Esophagus squamous epithelium (tissue), 5 donors: ENCODE measurements at places on chromosomes 6 and 20.

GRCh38 chr6:72739368-72739779 is 117.5 kb downstream of the KCNQ5 start:
- DNase-seq = no peak

DNA sequence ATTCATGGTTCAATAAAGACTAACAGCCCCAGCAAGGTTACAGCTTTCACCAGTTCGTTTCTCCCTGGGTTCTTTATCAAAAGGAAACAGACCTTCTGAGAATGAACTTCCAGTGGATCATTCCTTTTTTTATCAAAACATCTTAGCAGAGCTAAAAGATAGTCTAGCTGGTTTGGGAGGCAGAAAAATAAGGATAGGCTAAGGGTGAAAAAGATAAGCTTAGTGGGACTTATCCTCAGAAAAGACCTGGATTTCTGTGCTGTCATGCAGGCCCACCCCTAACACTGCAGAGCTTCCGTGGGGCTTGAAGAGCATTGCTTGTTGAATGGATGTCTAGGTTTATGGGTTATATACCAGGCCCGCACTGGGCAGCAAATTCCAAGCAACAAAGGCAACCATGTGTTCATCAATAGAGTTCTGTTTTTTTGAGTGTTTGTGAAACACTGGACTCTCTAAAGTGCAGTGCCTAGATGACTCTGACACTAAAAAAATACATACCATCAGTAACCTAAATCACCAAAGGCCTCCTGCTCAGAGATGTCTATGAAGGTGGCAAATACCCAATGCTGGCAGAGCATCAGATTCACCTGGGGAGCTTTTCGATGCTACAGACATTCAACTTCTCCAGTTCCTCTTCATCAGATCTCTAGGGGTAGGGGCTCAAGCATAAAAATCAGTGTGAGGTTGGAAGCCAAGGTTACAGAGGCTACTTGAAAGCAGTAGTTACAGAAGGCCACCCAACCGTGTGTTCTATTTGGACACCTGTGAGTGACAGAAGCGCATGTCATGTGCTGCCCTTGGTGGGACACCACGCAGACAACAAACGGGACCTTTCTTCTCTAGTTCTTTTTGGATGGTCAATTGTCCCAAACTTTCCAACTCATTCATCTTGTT is 53.0 kb downstream of the TNFAIP3 start:
- no peak for DNase-seq

- no peak for DNase-seq
Measured at GRCh38 chr20:57323034-57323433, 6.6 kb upstream of the SPO11 start.

GRCh38 chr6:138468320-138469015 is 30.8 kb downstream of the NHSL1 start:
- DNase-seq = no peak

GRCh38 chr6:40439026-40439800 is 148.0 kb downstream of the LRFN2 start:
- no peak for DNase-seq

DNA sequence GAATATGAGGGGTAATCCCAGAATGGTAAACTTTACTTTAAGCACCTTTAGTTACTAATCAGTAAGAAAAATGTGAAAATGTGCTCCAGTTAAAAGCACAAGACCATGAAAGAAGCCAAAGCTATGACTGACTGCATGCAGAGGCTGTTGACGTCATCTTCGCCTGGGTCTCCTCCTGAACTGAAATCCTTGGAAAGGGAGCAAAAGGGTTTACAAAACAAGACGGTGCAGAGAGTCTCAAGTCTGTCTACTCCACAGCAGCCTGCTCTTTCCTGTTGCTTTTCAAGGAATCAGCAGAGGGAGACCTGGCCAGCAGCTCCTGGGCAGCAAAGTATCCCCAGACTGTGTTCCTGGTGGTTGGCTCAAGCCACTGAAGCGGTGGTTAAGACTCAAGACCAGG is 10.2 kb downstream of the FKBP1A start:
- DNase-seq = no peak

GRCh38 chr6:137424251-137424650 is 69.9 kb downstream of the OLIG3 start:
- DNase-seq = no peak

DNA sequence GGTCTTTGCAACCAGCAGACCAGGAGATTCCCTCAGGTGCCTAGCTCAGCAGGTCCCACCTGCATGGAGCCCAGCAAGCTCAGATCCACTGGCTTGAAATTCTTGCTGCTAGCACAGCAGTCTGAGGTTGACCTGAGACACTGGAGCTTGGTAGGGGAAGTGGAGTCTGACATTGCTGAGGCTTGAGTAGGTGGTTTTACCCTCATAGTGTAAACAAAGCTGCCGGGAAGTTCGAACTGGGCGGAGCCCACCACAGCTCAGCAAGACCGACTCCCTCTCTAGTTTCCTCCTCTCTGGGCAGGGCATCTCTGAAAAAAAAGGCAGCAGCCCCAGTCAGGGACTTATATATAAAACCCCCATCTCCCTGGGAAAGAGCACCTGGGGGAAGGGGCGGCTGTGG is 34.3 kb downstream of the PRSS35 start:
- no peak for DNase-seq

DNA sequence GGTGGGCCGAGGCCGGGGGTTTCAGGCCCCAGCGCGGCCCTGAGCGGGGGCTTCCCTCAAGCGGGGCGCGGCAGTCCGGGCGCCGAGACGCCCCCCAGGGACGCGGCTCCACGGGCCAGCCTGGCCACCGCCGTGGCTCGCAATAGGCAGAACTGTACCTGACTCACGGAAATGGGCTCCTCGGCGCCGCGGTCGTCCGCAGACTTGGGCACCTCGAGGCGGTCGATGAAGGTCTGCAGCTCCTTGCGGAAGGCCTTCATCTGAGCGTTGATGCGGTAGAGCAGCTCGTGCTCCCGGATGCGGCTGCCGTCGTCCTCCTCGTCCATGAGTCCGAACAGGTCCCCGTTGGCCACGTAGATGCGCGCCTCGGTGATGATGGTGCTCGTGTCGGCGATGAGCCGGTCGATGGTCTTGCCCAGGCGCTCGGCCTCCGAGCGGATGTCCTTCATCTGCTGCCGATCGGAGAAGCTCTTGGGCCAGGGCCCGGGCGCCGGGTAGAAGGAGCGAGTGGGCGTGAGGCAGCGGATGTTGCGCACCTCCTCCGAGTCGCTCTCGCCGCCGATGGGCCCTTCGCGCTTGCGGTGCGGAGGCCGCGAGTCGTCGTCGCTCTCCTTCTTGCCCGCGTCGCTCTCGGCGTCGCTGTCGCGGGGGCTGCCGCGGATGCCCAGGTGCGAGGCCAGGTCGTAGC is 16.1 kb upstream of the KIAA0408 start:
- DNase-seq = no peak

DNA sequence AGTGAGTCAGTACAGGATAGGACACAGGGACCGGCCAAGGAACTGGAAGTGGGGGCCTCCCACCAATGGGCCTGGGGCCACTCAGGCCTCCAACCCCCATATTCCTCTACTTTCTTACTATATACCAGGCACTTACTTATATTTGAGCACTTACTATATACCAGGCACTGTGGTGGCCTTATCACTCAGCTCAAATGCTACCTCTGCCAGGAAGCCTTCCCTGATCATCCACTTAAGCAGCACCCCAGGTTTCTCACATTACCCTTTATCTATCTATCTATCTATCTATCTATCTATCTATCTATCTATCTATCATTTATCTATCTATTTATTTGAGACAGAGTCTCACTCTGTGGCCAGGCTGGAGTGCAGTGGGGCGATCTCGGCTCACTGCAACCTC is 12.3 kb upstream of the UBE2V1 start:
- DNase-seq = no peak

- DNase-seq = no peak
Measured at GRCh38 chr6:43277643-43278523, 20.2 kb upstream of the SLC22A7 start.

GRCh38 chr6:165858586-165858985 is 195.5 kb upstream of the PDE10A start:
- no peak for DNase-seq

- DNase-seq = no peak
Measured at GRCh38 chr6:48184648-48185047, 73.7 kb upstream of the PTCHD4 start.

DNA sequence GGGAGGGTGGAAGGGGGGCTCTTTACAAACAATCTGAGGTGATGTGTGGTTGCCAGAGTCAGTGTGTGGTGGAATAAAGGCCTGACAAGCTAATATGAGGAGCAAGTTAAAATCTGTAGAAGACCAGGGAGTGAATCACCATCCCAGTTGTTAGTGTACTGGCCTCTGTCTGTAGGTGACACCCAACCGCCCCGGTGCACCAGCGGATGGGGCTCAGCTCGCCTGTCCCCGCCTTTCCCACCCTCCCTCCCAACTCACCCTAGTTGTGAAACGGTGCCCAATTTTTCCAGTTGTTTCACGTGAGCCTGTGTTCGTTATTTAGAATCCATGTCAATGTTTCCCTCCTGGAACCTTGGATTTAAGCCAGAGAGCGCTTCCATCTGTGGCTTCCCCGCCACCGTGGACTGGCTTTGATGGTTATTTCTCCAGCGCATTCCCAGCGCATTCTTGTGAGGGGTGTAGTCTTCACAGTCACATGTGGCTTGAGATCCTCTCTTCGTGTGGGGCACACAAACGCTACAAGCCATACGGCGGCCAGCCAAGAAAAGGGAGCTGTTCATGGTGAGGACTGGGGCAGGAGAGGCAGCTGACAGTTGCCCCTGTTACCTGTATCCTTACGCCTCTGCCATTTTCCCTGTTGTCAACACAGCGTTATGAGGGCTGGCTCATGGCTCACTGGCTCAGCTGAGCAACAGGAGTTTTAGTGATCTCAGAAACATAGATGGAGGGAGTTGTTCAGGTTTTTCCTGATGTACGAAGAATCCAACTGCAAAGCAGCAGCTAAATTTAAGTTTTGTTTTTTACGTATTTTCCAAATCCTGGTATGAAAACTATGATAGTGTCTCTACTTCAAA is 137.6 kb downstream of the ZDHHC14 start:
- DNase-seq = no peak

DNA sequence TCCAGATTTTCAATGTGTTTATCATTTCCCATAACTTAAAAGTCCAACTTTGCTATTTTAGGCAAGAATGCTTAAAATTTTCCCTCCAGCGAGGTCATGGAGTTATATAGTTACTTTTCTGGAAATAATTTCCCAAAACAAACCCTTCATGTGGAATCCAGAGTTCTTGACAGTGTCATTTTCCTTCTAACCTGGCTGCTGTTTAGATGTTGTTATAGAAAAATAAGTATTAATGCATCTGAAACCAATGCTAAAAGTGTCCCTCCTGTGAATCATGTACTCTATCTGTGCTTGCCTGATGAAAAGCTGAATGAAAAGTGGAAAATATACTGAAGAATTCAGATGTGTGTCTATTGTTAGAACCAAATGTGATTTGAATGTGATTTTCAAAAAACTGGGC is 245.3 kb upstream of the HSF2 start:
- no peak for DNase-seq

GRCh38 chr6:37435816-37436215 is 2.8 kb downstream of the CMTR1 start:
- no peak for DNase-seq

DNA sequence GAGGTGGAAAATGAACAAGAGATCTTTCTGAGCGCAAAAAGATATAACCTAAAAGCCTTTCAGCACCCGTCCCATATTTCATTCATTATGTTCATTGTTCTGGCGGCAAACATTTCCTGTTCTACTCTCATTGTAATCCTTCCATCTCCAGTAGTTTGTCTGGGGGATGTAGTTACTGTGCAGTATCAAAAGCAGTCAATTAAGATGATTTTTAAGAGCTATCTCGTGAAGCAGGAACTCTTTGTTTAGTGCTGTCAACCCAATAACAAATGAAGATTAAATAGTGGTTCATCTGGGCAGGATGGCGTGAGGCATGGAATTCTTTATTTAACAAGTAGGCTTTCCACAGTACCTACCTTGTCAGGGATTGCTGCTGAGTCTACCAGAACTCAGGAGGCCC is 876.7 kb downstream of the HACE1 start:
- no peak for DNase-seq

- DNase-seq = no peak
Measured at GRCh38 chr6:37021356-37022129, 16.1 kb downstream of the FGD2 start.

GRCh38 chr6:3214898-3215297 is 12.6 kb downstream of the TUBB2B start:
- no peak for DNase-seq

GRCh38 chr6:1611572-1612298 is 2.0 kb downstream of the FOXC1 start:
- DNase-seq = no peak

DNA sequence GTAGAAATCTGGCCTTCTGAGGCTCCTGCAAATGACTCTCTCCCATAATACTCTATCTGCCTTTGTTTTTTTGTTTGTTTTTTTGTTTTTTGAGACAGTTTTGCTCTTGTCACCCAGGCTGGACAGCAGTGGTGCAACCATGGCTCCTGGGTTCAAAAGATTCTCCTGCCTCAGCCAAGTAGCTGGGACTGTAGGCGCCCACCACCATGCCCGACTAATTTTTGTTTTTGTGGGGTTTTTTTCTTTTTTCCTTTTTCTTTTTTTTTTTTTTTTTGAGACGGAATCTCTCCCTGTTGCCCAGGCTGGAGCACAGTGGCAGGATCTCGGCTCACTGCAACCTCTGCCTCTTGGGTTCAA is 16.6 kb upstream of the STK38 start:
- no peak for DNase-seq

GRCh38 chr20:52212943-52213342 is 21.4 kb upstream of the ZFP64 start:
- no peak for DNase-seq

GRCh38 chr20:7274870-7275269 is 507.4 kb downstream of the BMP2 start:
- no peak for DNase-seq

GRCh38 chr6:35562060-35562459 is 49.4 kb upstream of the TULP1 start:
- DNase-seq = no peak

DNA sequence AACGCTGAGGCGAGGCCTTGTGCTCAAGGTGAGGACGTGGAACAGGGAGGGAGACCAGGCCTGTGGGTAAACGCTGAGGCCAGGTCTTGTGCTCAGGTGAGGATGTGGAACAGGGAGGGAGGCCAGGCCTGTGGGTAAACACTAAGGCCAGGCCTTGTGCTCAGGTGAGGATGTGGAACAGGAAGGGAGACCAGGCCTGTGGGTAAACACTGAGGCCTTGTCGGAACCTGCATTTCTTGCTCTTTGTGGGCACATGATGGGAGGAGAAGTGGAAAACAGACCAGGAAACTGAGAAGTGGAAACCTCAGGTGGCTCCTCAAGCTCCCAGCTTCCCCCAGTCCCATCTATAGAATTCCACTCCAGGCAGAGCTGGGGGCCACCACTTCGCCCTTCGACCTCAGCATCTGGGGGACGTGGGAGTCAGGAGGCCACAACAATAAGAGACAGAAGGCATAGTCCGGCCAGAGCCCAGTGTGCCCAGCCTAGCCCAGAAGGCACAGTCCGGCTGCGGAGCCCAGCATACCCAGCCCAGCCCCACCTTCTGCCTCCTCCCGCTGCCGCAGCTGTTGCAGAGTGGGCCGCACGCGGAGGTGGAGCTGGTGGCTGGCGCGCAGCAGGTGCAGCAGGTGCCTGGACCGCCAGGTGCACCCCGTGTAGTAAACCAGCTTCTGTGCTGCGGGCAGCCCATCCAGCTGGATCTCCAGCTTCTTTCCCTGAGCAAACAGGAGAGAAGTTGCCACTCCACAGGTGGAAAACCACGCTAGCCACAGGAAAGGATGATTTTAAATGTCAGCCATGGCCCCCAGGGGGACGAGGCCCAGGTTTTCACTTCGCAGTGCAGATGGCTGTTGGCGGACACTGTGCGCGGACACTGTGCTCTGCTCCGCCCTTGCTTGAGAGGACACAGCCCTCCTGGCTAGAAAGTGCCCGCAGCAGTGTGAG is 17.5 kb downstream of the FRMD1 start:
- no peak for DNase-seq
